ENCODE measurements at places on chromosomes 1 and 21.

- DNase-seq: no peak
Observed at GRCh38 chr21:26041431-26042180, 129.0 kb downstream of the APP start.

DNA sequence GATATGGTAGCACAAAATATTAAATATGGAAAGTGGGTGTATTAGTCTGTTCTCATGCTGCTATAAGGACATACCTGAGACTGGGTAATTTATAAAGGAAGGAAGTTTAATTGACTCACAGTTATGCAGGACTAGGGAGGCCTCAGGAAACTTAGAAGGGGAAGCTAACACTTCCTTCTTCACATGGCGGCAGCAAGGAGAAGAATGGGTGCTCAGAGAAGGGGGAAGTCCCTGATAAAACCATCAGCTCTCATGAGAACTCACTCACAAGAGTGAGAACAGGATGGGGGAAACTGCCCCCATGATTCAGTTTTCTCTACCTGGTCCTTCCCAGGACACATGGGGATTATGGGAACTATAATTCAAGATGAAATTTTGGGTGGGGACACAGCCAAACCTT is 15.8 kb upstream of the BACE2 start:
- DNase-seq: no peak

- no peak for DNase-seq
Observed at GRCh38 chr1:182170891-182171461, 109.5 kb upstream of the ZNF648 start.

- no peak for DNase-seq
Observed at GRCh38 chr1:68314151-68314780, 81.9 kb upstream of the WLS start.

DNA sequence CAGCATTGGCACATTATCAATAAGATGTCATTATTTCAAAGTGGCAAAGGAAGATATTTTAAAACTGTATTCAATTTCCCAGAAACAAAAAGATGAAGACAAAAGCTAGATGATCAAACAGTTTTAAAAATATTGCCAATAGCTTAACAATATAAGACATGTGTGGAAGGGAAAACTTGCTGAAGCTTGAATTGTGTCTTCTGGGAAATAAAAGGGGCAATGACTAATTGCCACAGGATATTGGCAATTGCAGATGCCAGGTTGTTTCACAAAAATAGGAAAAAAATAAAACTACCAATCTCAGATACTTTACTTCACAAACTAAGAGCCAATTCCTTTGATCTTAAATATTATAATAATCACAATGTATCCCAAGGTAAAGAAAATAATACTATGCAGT is 679.8 kb upstream of the ADAMTS5 start:
- DNase-seq: no peak

DNA sequence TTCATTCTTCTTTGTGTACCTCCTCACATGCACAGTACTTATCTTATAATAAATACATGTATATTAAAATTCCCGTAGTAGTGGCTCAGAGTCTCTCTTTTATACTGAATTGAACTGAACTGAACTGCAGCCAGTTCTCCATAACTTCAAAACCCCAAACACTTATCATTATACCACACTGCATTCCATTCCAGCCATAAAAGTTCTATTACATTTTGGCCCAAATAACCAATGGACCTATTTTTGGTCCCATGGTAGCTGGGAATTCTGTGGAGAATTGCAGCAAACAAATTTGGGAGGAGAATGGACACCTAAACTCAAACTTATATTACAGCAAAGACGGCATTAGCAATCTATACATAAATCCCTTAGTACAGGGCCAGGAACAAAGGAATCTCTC is 86.6 kb upstream of the C1orf87 start:
- no peak for DNase-seq

- DNase-seq: no peak
Observed at GRCh38 chr1:202207292-202207691, 13.7 kb downstream of the LGR6 start.

DNA sequence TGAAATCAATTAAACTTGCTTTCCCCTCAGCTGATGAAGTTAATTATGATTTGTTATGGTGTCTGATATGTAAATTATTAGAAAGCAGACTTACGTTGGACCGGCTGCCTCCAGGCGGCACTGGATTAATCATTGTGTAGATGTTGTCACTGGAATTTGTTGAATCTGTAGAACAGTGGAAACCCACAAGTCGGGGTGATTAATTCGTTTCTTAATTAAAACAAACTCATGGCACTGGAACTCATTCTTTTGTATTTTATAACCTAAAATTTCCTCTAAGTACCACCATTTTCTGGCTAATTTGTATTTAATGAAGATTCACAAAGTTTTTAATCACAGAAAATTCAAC is 39.0 kb downstream of the MRPL37 start:
- no peak for DNase-seq

DNA sequence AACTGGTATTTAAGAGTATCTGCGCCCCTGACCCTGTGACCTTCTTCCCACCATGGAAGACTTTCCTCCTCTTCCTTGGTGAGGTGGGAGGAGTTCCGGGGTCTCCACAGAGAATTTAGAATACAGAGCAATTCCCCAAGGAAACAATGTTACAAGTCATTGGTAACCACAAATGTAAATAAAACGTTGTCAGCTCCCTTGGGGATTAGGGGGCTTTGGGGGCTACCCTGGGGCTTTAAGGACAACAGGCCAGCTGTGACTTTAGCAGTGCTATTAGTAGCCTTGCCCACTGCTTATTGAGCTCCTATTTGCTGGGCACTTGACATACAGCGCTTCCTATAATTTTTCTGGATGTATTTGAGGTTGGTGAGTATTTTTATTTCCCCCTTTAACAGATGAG is 69.0 kb downstream of the IGSF21 start:
- no peak for DNase-seq

- no peak for DNase-seq
Observed at GRCh38 chr1:60527567-60527966, 454.0 kb upstream of the C1orf87 start.

DNA sequence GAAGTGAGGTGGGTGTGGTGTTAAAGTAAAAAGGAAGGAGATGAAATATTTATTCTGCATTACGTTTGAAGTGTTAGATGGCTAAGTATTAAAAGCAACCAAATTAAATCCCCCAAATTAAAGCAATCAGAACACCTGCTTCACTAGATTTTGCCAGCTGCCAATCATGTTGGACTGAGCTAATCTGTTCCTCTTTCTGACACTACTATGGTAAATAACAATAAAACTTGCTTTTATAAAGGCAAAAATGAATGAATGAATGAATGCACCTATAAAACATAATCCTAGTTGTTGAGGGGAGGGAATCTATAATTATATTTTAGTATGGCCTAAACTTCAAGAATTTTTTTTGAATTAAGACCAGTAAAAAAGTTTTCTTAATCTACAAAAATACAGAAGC is 51.0 kb downstream of the RAB3GAP2 start:
- DNase-seq: no peak

DNA sequence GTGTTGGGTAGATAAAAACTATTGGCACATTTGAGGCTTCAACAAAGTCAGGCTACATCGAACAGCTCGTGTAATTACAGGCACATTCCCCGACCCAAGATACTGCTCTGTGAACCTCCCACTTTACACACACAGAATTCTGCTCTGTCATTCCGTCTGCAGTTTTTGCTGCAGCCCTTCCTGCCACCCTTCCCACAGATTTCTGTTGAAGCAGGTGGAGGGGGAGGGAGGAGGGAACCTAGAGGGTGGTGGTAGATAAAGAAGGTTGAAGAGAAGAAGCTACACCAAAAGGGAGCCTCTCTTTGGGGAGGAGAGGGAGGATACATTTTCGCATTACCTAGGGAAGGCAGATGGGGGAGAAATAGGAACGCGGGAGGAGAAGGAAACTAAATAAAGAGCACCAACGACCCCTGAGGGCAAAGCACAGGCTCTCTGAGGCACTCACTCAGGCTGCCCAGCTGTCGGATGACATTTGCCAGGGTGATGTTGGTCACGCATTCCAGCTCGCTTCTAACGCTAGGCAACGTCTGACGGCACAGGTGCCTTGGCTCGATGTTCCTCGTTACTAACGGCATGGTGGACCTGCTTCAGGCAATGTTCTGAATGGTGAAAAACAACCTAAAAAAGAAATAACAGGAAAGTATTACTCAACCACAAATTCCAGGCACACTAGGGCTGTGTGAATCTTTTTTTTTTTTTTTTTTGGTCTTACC is 36.0 kb downstream of the GPR3 start:
- DNase-seq: no peak

DNA sequence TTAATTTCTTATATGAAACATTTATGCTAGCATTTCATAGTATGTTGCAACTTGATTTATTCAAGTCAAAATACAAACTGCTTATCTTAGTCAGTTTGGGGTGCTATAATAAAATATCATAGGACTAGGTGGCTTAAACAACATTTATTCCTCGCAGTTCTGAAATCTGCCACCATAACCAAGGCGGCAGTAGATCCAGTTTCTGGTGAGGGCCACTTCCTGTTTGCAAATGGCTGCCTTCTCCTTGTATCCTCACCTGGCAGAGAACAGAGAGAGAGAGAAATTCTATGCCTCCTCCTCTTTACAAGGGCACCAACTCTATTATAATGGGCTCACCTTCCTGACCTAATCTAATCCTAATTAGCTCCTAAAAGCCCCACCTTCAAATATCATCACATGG is 76.1 kb upstream of the RGS2 start:
- no peak for DNase-seq

DNA sequence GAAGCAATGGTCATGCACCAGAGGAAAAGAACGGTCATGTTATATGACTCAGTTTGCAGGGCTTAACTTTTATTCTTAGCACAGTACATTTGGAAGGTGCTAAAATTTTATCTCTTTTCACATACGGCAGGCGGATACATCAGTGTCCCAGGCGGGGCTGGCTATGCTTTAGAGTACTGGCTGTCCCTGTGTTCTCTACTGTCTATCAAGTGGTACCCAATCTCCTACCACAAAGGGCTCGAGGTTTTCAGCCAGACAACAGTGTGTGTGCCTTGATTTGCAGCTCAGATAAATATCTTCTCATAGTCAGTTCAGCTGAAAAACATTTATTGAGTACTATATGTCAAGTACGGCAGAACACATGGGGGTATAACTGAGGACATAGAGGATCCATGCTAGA is 65.3 kb downstream of the URB2 start:
- DNase-seq: no peak

- no peak for DNase-seq
Observed at GRCh38 chr1:162372159-162373071, 4.2 kb downstream of the SPATA46 start.

DNA sequence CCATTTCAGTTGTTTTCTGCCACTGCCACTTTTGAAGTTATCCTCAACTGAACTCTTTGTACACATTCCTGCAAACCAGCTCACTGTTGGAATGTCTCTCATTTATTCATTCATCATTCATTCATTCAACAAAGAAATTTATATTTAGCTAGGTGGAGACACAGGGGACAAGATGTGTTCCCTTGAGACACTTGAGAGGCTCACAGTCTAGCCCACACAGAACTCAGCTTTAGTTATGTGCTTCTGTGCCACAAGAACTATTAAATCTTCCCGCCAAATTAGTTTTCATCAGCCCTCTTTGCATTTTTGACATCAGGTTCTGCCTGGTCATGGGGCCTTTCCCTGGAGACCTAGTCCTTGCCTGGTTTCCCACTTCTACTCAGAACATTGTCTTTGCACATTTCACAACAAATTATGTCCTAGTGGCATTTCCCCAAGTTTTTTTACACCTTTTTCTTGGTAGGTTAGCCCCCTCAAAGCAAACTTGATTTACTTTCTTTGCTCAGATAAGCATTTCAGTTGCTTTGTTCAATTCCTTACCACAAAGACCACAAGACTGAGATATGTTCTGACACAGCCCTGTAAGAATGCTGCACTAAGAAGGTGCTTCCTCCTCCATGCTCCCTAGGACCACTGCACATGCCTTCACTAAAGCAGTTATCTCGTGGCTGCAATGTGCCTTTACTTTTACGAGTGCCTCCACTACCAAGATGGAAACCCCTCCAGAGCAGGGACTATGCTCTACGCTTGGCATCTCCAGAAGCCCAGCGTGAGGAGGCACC is 31.0 kb downstream of the ILDR2 start:
- DNase-seq: no peak

DNA sequence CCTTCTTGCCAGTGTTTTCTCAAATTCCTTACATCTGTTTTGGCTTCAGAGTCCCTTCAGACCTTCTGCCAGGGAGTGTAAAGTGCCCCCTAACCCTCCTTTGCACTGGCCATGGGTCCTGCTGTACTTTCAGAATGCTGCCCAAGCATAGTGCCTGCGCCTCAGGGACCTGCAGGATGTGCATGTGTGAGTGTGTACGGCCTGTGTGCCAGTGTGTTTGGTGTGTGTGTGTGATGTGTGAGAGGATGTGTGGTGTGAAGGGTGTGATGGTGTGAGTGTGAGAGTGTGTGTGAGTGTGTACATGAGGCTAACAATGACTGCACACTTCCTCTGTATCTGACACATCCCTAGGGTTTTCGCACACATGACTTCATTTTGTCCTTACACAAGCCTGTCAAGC is 265.8 kb upstream of the RAB4A start:
- no peak for DNase-seq
